Occipital lobe (tissue), 3 donors: ENCODE measurements at places on chromosomes 6 and 20. TPM values are rescaled to one million over a fixed set of nuclear protein-coding genes. Genes with fewer than 3 reads are reported as not detected.

Gene MDFI
- 11.7 TPM for total RNA-seq

GRCh38 chr6:25136854-25137253 lies 142.3 kb upstream of the CARMIL1 start:
- DNase-seq = no peak

DNA sequence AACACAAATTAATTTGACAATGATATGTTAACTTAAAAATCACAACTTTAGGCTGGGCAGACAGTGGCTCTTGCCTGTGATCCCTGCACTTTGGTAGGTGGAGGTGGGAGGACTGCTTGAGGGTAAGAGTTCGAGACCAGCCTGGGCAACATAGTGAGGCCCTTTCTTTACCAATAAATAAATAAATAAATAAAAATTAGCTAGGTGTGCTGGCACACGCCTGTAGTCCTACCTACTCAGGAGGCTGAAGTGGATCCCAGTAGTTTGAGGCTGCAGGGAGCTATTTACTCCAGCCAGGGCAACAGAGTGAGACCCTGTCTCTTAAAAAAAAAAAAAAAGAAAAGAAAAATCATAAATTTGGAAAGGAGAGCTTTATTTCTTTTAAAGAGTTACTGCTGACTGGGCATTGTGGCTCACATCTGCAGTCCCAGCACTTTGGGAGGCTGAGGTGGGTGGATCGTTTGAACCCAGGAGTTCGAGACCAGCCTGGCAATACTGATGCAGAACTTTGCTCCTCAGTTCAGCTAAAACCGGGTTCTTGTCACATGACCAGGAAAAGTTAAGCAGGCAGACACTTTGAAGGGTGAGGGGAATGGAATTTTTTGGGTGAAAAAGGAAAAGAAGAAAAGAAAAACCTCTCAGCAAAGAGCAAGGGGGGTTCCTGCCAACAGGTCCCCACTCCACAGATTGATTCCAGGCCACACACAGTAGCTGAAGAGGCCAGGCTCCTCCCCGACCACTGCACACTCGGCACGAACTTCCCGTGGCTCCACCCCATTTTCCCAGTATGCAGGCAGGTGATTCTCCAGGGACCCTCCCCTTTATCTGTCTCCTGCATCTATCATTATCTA lies 44.0 kb upstream of the DDR1 start:
- no peak for DNase-seq

Gene CD83
- total RNA-seq = 22.0 TPM

DNA sequence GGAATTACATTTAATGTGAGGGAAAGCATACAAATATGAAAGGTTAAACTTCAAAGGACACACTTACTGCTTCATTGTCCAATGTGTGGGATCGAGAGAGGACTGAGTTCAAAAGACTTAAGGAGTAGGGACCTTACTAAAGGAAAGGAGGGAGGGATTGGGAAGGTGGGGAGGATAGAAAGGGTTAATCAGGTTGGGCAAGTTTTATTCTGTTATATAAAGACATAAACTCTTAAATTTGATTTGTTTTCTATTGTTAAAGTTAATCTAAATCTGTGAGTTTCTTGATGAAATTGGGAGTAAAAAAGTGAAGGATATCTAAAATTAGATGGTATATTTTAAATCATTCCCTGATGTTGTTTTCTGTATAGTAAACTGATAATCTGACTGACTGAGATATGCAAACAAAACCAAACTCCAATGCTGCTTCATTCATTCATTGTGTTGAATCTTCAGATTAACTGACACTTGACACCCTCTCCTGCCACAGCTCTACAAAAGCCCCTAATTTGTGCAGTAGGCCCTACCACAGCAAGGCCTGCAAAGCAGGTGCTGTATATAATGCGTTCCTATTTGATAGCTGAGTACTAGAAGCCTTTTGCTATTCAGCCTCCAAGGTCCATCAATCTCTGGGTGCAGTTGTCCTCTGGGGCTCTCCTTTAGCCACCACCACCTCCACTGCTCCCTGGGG lies 1.3 kb upstream of the UBE2J1 start:
- no peak for DNase-seq

DNA sequence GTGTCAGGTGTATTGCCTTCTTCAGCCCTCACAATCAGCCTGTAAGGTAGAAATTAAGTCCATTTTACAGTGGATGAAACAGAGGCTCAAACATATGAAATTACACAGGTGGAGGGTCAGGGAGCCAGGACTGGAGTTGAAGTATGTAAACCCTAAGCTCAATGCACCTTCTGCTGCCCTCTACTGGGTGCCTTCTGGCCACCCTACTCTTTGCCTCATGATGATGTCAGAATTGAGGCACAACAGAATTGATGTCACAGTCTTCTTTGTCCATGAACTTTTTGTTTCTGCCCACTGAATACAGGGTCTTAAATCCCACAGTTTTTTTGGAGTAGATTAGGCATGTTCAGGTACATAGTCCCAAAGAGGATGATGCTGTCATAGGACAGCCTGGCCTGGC lies 400.8 kb upstream of the CHD6 start:
- DNase-seq = no peak

- no peak for DNase-seq
Observed at GRCh38 chr20:63372971-63373885, 12.1 kb upstream of the CHRNA4 start.

Gene TMEM217
- 1.2 TPM for total RNA-seq

Gene MACROD2
- 60.4 TPM for total RNA-seq

GRCh38 chr20:48722002-48722731 lies 105.6 kb downstream of the PREX1 start:
- no peak for DNase-seq

- DNase-seq = no peak
Observed at GRCh38 chr20:50721881-50722281, 9.5 kb upstream of the PARD6B start.

Gene LAMA2
- total RNA-seq = 16.8 TPM

GRCh38 chr6:29487131-29487530 lies 625 bp downstream of the MAS1L start:
- DNase-seq = no peak

Gene DDO
- 0.16 TPM for total RNA-seq

- DNase-seq = no peak
Observed at GRCh38 chr6:108518714-108519576, 41.8 kb upstream of the FOXO3 start.

- DNase-seq = no peak
Observed at GRCh38 chr20:21302664-21303060, 469 bp upstream of the XRN2 start.

Gene TP53RK
- total RNA-seq = 65.8 TPM

- no peak for DNase-seq
Observed at GRCh38 chr6:107228754-107229153, 113.4 kb upstream of the BEND3 start.

DNA sequence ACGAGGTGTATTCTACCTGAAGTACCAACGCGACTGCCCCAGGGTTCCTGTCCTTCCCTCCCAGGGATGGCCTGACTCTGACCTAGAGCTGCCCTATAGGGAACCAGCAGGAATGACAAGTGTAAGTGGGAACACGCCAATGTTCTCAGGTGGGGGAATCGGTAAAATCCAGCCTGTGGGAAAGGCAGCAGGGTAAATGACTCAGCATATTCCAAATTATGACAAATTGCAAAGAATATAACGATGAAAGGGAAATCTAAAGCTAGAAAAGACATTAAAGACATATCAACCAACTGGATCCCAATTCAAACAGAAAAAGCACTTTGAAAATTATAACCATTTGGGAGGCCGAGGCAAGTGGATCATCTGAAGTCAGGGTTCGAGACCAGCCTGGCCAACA lies 41.8 kb downstream of the KIF16B start:
- no peak for DNase-seq

DNA sequence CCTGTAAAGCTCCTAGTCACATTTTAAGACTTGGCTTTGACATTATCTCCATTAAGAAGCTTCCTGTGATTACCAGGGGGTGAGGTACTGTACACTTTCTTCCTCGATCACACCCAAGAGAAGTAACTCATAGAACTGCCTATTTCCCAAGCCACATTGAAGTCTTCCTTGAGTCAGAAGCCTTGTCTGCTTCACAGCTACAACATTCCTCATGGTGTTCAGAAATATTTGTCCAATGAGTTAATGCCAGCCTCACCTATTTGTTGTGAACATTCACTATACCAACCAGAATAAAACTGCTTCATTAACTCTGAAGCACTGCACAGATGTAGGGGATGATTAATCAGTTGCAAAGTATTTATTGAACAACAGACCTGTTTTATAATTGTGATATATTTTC lies 622.3 kb downstream of the PTPRT start:
- DNase-seq = no peak

- DNase-seq = no peak
Observed at GRCh38 chr20:12241065-12241464, 323.4 kb downstream of the BTBD3 start.

Gene FHL5
- total RNA-seq = 1.7 TPM

Gene HLA-DQB2
- not detected for total RNA-seq

GRCh38 chr6:15631432-15631831 lies 31.4 kb downstream of the DTNBP1 start:
- no peak for DNase-seq

DNA sequence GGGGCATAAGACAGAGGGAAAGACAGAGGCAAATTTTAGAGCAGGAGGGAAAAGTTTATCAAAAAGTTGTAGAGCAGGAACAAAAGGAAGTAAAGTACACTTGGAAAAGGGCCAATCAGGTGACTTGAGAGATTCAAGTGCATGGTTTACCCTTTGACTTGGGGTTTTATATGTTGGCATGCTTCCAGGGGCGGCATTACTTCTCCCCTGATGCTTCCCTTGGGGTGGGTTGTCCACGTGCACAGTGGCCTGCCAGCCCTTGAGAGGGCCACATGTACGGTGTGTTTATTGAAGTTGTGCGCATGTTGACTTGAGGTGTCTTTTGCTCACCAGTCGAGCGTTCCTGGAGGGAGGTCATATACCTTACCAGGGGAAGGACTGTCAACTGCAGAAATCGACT lies 259.5 kb upstream of the JARID2 start:
- no peak for DNase-seq

DNA sequence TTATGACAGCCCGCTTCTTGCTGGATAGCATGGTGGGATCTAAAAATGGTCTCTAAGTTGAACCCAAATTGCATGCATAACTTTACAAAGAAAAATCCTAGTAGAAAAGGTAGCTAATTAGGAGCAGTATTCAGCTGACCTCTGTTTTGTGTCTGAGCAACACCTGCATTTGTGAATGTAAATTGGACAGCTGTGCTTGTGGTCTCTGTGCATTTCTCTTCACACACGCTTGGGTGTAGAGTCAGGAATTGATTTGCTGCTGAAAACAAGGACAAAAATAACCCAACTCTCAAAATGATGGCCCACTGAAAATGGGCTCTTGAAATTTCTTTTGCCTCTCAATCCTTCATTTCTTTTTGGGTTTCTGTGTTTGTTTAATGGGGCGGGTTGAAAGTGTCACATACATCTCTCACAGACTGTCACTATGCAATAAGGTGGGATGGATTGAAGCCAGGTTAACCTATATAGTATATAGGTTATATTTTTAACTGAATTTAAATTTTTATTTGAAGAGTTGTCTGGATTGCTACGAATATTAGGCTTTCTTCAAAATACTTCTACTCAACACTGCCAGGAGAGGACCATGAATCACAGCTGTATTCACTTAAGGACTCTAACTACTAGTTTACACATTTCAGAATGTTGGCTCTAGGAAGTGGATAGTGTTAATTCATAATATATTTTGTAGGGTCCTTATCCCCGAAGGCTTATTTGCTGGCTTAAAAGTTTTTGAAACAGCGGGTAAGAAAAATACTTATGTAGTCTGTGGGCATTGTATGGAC lies 46.5 kb downstream of the SOBP start:
- DNase-seq = no peak

Gene RIPOR2
- 17.8 TPM for total RNA-seq

GRCh38 chr6:145329257-145329656 lies 406.1 kb downstream of the EPM2A start:
- no peak for DNase-seq

Gene GRM4
- 0.94 TPM for total RNA-seq

Gene SOX12
- 9.4 TPM for total RNA-seq

GRCh38 chr6:15244620-15245360 lies 1.1 kb upstream of the JARID2 start:
- DNase-seq = no peak

Gene DEFB124
- not detected for total RNA-seq

GRCh38 chr6:79257381-79258205 lies 23.1 kb upstream of the HMGN3 start:
- no peak for DNase-seq

DNA sequence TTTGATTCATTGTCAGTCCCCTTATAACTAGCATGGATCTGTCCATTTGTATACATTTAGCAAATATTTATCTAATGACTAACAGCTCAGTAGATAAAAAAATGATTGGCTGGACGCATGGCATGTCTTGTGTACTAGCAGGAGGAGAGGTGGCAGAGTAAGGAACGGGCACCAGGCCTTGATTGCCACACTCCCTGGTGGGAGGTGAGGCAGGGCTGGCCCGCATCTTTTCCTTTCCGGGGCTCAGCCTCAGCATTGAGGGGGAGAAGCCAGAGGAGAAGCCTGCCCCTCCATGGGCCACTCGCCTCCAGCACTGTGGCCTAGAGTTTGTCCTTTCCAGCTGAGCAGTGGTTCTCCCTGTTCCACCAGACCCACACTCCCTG lies 84.9 kb upstream of the TMEM181 start:
- no peak for DNase-seq

Gene HLA-DRB1
- 0.16 TPM for total RNA-seq

DNA sequence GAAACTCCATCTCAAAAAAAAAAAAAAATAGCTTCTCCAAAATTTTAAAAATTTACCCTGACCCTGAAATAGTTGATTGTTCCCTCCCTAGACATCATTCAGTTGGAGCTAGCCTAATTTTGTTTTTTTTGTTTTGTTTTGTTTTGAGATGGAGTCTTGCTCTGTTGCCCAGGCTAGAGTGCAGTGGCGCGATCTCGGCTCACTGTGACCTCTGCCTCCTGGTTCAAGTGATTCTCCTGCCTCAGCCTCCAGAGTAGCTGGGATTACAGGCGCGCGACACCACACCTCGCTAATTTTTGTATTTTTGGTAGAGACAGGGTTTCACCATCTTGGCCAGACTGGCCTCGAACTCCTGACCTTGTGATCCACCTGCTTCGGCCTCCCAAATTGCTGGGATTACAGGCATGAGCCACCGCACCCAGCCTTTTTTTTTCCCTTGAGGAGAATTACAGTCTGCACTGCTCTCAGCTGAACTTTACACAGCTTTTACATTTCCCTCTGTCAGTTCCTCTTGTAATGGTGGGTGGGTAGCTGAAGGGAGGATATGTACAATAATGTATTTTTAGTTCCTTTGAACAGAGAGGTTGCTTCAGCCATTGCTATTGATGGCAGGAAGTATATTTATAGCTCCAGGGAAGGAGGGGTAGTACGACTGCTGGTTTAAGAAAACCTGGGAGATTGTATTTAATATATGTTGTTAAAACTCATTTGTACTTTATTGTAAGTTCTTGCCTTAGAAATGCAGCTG lies 27.7 kb downstream of the PTPRA start:
- no peak for DNase-seq

Gene LHFPL5
- total RNA-seq = 1.1 TPM

GRCh38 chr20:59154317-59155013 lies 9.2 kb upstream of the ZNF831 start:
- DNase-seq = no peak

Gene GPANK1
- 9.8 TPM for total RNA-seq
